ENCODE measurements at places on chromosomes 3 and 15.

DNA sequence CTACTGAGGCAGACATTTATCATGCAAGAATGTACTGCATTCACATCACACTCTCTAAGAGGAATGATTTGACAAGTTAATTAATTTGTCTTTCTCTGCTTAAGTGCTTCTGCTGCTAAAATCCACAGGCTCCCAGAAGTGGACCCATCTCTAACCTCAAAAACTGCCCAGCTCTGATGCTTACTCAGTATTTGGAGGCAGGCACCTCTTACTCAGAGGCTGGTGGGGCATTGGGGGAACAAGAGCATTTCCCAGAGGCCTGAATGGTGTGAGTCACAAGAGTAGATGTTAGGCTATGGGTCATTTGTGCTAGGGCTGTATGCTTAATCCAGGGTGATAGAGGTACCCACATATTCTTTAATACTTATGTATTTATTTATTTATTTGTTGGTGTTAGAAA, 34.4 kb upstream of the HCN4 start:
- no peak for DNase-seq

DNA sequence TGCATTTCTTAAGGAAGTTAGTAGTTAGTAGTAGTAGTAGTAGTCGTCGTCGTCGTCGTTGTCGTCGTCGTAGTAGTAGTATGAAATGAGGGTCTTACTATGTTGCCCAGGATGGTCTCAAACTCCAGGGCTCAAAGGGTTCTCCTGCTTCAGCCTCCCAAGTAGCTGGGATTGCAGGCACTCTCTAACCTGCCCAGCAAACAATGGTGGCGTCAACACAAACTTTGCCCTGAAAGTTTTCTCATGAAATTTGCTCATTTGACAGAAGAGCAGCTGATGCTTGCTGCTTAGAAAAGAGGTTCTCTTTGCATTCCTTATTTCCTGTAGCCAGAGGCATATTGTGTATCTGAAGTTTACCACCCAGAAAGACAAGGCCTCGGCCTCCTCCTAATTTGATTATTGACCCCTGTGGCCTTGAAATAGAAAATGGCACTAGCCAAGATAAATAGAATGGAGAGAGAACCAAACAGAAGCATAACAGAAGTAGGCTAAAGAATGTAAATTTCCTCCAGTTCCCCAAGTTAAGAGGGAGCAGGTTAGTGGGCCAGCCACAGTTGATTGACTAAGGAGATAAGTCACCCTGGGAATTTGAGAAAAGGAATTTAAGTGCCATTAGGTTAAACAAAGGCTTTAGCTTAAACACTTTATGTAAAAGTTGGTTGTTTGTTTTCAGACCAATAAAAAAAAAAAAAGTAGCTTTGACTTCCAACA, 166.2 kb upstream of the ROBO2 start:
- DNase-seq = no peak

GRCh38 chr3:197801891-197802778, 11.1 kb downstream of the LRCH3 start:
- no peak for DNase-seq

- DNase-seq = no peak
These were observed 25.7 kb upstream of the NEO1 start for GRCh38 chr15:73026511-73027054.

DNA sequence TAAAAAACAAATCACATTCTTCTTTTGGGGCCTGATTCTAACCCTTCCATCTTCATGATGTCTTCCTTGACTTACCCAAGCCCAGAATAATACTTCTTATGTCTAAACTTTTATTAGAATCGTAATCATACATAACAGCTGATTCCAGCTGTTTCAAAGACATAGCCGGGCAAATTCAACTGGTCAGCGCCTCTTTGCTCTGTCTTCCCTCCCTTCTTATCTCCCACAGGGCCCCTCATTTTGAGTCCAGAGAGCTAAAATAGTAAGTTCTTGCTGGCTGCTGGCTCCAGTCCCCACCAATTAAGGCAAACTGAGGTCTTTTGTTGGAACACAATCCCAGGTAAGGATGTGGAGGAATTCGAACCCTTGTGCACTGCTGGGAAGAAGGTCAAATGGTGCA, 108.6 kb downstream of the ADCY5 start:
- no peak for DNase-seq

- peak; percentile 34 for DNase-seq
These were observed 230.5 kb downstream of the MFSD1 start for GRCh38 chr3:159032311-159032710.

GRCh38 chr3:49018707-49019006, 277 bp upstream of the DALRD3 start:
- DNase-seq = no peak

DNA sequence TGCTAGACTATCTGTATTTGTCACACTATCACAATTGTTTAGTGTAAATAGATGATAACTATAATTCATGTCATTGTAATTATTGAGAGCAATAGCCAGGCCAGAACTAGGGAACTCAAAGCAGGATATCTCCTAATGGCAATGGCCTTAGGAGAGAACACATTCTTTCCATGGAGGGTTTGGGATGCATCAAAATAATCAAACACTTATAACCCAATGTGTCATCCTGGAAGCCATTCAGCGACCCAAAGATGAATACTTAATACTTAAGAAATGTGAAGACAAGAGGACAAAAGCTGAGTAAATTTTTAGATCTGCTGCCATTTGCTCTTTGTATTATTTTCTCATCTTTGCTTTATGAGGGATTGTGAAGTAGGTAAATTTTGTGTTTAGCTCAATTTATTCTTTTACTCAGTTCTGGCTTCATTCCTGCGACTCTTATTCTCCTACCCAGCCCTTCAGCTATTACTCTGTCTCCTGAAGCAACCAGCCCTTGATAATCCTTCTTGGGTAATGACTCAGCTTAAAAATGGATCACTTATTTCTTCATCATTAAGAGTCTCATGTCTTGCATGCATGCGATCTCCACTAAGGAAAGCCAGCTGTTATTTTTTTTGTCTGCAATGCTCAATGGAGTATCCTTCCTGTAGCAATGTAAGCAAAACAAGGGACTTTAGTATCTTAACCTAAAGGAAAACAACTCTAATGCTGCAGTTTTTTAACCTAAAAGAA, 2.0 kb downstream of the OR4F15 start:
- DNase-seq = no peak

GRCh38 chr15:67281714-67282113, 27.1 kb downstream of the IQCH start:
- DNase-seq = no peak

- DNase-seq = no peak
These were observed 9.0 kb downstream of the MTFMT start for GRCh38 chr15:65020419-65020818.

DNA sequence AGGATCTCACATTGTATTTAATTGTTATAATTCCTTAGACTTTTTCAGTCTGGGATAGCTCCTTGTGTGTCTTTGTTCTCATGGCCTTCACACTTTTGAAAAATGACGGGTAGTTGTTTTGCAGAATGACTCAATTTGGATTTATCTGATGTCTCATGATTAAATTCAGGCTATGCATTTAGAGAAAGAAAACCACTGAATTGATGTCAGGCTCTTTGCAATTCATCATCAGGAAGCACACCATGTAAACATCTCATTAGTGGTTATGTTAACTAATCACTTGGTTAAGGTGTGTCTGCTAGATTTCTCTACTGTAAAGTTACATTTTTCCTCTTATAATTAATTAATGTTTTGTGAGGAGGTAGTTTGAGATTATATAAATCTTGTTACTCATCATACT, 8.0 kb upstream of the SLC22A13 start:
- DNase-seq = no peak

GRCh38 chr3:159766563-159767185, 222.0 kb upstream of the IL12A start:
- DNase-seq = no peak

DNA sequence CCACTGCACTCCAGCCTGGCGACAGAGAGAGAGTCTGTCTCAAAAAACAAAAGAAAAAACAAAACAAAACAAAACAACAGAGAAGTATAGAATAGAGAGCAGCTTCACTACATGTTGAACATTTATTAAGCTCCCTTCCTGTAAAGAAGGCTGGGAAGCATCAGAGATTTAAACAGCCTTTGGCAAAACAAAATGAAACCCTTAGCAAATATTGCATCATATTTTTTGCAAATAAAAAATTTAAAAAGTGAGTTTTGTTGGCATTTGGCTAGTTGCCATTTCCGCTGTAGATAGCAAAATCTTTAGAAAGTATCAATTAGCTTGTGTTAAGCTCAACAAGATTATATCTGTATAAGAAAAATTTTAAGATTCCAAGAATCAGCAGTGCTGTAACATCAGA, 151.2 kb downstream of the SERPINI1 start:
- no peak for DNase-seq

DNA sequence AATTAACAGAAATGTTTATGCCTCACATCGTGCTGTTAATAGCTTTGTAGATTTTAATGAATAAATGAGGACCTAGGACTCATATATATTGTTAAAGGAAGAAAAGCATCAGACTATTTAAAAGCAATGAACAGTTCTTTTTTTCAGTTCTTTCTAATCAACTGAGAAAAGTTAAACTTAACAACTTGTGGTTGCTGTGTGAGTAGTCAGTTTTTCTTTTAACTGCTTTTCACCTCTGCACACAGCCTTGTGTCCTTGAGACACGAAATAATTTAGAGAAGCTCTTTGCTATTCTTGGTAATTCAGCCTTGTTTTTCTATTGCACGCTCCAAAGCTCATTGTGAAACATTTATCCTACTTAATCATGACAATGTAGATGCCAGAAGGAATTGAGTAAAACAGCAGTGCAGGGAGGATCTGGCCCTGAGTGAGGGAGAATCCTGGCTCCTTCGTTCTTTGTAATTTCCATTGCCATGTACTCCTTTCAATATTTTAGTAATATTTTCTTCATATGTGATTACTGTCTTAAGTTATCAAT, 499.0 kb downstream of the PYDC2 start:
- no peak for DNase-seq

DNA sequence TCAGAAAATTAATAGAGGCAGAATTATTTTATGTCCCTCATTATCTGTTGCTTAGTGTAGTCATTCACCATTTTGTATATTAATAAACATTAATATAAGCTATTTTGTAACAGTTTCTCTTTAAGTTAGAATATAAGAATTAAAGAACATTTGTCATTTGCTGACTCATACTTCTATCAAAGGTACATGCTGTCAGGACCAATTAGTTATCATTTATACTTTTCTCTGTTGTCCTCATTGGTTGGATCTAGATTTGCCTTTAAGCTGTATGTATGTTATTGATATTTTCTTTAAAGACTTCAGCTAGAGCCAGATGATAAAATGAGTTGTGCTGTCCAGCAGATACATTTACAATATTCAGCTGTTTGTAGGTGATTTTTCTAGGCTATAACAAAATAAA, 168.4 kb upstream of the MLF1 start:
- no peak for DNase-seq

- DNase-seq = no peak
These were observed 53.7 kb downstream of the TP53BP1 start for GRCh38 chr15:43439268-43439667.

DNA sequence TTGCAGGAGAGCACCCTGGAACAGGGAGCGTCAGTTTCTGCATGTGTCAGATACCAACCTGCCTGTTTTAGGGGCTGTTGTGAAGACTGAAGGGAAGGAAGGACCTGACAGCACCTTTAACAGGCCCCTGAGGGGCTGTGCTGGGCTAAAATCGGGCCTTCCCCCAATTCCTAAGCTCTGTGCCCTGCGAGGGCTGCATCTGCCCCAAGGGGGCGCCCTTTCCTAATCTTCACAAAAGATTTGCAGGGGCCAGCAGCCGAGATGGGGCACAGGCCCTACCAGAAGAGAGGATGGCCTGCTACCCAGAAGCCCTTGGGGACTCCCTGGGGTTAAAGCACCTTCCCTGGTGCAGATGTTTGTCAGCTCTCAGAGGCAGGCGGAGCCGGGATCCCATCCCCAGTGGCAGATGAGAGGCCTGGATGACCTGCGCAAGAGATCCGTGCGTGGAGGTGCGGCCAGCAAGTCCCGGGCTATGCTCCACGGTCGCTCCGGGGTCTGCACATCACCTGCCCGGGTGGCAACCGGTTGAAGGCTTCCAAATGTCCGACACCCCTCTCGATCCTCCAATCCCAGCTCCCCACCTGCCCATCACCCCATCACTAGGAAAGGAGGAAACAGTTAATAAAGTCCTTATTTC, 53.6 kb downstream of the RHCG start:
- DNase-seq = no peak

GRCh38 chr15:57751177-57751800, 44.8 kb downstream of the POLR2M start:
- DNase-seq = no peak

All from HS-5 (cell line).